ENCODE measurements at places on chromosomes 7 and 10.
A peak's percentile ranks its signal among the peaks of the same experiment; 100 is the strongest.

DNA sequence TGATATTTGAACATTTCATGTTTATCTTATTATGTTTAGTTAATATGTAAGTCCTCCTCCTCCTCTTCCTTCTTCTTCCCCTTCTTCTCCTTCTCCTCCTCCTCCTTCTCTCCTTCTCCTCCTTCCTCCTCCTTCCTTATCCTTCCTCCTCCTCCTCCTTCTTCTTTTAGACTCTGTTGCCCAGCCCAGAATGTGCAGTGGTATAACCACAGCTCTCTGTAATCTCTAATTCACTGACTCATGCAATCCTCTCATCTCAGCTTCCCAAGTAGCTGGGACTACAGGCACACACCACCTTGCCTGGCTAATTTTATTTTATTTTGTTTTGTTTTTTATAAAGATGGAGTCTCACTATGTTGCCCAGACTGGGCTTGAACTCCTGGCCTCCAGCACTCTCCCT lies 83.4 kb upstream of the ODAD2 start:
- DNase-seq = no peak

DNA sequence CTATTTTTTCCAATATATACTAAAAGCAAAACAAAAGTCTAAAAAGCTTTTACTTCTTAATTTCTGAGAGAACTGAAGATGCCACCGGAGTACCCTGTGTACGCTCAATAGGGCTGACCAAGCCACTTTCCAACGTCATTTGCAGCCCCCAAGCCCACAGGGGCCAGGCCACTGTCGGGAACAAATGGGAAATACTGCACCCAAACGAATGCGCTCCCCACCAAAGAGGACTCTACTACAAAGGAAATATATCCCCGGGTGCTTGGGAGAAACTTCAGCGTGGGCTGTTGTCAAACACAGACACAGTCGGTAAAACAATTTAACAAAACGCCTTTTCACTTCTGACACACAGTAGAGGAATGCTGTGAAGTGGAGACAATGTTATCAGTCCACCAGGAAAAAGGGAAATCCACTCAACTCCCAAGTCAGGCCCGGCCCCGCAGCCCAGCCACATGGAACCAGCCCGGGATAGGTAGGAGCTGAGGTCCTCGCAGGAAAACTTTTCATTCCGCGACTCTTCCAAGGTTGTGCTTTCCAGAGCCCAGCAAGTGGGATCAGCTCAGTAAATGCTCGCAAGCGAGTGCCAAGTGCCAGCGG lies 1.4 kb downstream of the PARD3 start:
- DNase-seq = no peak

DNA sequence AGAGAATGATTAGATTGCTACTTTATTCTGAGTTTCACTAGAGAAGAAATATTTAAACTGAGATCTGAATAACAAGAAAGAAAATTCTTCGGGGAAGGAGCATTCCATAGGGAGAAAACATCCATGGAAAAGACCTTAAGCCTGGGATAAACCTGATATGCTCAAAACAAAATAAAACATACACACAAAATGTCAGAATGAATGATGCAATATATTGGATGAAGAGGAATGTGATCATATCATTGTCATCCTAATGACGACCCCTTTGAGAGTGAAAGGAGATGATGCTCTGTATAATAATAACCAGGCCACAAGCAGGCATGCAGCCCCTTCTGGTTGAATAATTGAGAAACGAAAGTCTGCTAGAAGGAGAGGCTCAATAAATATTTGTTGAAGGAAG lies 882.4 kb downstream of the NRG3 start:
- DNase-seq = no peak

GRCh38 chr7:48144291-48144768 lies 26.9 kb upstream of the ABCA13 start:
- DNase-seq = no peak

DNA sequence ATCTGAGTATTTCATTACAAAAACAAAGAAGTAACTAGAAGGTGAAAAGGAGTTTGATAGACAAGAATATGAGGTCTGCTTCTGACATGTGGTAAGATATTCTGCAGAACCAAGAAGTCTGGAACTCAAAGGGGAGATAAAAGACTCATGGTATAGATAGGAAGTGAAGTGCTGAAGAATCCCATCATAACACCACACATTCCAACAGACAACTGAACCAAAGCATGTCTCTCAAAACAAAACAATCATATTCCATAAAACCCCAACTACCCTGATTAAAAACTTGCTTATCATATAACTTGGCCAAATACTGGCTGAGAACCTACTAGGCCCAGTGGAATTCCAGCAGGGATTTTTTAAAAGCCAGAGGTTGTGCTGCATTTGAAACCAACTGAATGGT lies 178.7 kb downstream of the JAZF1 start:
- DNase-seq = no peak

GRCh38 chr7:44608916-44609648 lies 2.7 kb downstream of the OGDH start:
- no peak for DNase-seq

- no peak for DNase-seq
Measured at GRCh38 chr10:127149501-127150081, 46.8 kb downstream of the INSYN2A start.

DNA sequence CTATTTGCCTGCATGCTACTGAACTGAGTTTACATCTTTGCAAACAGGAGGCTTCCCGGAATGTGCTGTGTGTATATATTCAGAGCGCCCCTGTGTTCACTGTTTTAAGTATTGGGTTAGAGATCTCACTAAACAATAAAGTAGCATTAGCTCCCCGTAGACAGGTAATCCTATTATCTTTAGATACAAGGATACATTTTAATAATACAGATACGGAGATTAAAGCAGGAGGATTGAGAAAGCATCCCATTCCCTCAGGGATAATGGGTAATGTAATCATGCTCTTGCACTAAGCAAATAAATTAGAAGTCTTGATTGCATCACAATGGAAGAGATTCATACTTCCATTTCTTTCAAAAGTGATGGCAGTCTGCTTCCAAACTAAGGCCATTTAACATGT lies 809.0 kb downstream of the NRG3 start:
- DNase-seq = no peak

GRCh38 chr10:1774796-1775195 lies 37.5 kb upstream of the ADARB2 start:
- DNase-seq = no peak

DNA sequence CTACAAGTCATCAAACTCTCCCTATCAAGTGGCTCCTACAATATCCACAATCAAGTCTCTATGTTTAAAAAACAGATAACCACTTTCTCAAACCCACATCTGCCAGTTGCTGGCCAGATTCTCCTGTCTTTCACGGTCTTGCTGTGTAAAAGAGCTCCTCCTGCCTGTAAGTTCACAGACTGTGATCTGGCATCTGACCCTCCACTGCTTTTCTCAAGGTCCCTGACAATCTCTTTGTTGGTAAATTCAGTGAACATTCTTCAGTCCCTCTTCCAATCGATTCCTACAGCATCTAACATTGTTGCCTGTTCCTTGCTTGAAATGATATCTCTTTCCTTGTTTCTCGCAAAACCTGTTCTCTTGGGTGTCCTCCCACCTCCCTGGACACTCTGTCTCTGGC lies 18.5 kb upstream of the LMOD2 start:
- DNase-seq = no peak

DNA sequence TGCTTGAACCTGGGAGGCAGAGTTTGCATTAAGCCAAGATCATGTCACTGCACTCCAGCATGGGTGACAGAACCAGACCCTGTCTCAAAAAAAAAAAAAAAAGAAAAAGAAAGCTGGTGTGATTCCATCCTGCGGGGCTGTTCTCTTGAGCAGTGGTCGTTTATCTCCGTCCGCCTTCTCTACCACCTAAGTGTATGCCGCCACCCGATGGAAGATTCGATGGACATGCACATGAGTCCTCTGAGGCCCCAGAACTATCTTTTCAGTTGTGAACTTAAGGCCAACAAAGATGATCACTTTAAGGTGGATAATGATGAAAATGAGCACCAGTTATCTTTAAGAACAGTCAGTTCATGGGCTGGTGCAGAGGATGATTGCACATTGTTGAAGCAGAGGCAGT lies 65.7 kb downstream of the ABRAXAS2 start:
- no peak for DNase-seq

DNA sequence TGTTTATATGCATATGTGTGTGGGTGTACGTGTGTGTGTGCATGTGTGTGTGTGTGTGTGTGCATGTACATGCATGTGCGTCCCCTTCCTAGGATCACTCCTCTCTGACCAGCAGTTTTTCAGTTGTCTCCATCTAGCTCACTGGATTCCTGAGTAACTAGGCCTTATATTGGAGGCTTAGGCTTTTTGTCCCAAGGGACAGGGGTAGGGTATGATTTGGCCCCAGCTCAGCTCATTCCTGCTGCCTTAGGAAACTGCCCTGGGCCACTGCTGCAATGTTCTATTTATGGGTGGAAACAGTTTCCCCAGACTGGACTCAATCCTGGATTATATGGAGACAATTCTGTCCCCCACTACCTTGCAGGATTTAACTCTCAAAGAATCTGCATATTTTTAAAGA lies 68.8 kb upstream of the SDK1 start:
- no peak for DNase-seq

GRCh38 chr7:99392659-99393354 lies 15.6 kb downstream of the PDAP1 start:
- peak; percentile 77 for DNase-seq

GRCh38 chr7:134016223-134016941 lies 110.8 kb upstream of the LRGUK start:
- DNase-seq = no peak

- no peak for DNase-seq
Measured at GRCh38 chr10:30039567-30039966, 19.8 kb downstream of the JCAD start.

DNA sequence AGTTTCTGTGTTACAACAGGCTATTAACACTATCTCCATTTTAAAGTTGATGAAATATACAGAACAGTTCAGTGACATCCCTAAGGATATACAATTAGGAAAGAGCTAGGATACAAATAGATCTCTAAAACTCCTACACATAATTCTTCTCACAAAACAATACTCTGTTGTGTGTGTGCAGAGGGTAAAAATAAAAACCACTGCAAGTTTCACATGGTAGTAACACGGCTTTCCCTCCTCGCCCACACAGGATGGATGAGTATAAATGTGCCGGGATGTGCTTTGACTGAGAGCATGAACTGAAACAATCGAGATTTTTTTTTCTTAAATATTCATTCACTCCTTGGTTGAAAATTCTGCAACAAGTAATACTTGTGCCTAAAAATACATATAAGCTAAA lies 131.5 kb upstream of the C1QL3 start:
- DNase-seq = no peak

- no peak for DNase-seq
Measured at GRCh38 chr7:93043385-93043985, 74.3 kb downstream of the SAMD9 start.

- no peak for DNase-seq
Measured at GRCh38 chr7:157409753-157410727, 73.2 kb downstream of the DNAJB6 start.

GRCh38 chr7:27161214-27161720 lies 4.1 kb downstream of the HOXA9 start:
- DNase-seq = no peak

- DNase-seq = no peak
Measured at GRCh38 chr7:117673839-117674238, 194.0 kb downstream of the CFTR start.

GRCh38 chr10:80203835-80204676 lies 1.3 kb downstream of the ANXA11 start:
- no peak for DNase-seq

- DNase-seq = no peak
Measured at GRCh38 chr10:93259126-93259525, 185.4 kb downstream of the CYP26A1 start.

DNA sequence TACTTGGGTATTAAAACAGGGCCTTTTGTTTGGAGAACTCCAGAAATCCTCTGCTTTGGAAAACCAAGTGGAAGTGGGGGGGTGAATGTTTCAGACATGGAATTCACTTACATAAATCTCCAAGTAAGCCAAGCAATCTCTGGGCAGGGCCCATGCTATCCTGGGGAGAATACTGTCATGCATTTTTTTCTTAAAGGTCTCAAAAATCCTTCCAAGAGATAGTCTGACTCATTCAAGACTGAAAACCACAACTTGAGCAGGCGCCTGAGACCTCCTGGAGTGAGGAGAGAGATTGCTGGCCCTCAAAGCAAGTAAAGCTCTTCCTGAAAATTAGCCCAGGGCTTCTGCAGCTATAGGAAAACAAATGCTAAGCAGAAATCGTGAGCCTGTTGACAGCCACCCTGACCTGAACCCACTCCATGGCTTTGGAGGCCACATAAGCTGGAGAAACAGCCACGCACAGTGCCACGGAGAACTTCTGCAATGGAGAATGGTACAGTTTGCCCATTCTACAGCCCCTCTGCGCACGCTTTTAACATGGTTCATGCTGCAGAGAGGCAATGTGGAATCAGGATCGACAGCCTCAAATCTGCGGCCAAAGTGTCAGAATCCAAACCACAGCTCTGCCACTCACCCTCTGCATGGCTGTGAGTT lies 203.1 kb upstream of the AUTS2 start:
- no peak for DNase-seq

GRCh38 chr7:155846936-155847335 lies 34.7 kb upstream of the SHH start:
- no peak for DNase-seq

GRCh38 chr10:43409385-43410109 lies 561 bp upstream of the HNRNPF start:
- DNase-seq = no peak

- DNase-seq = no peak
Measured at GRCh38 chr10:27679369-27679912, 66.2 kb downstream of the MKX start.

DNA sequence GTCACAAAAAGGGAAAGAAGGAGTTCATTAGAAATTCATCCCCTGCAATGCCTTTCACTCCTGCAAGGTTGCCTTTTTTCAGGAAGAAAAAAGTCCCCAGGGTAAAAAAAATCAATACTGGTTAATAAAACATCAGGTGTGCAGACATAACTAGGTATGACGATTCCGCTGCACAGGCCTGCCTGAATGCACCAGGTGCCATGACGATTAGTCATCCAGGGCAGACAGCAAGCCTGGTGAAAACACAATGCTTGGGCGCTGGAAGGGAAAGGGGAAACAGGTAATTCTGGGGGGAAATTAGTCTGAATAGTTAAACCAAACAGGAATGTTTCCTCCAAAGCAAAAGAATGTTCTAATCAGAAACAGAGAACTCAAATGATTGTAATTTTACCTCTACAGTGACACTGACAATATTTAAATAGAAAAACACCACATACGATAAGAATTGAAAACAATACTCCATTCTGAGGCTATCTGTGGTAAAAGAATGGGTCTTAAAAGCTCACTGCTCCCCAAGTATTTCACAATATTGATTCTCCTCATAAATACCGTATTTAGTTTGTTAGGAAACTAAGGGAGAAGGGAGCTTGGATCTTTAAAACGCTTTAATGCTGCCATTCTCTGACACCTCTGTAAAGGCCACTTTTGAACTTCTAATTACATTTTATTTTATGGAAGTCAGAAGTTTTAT lies 45.2 kb downstream of the VPS41 start:
- peak; percentile 42 for DNase-seq

All from NCI-H1417 treated with DMSO at 0.1 percent for 48 hours (cell line).